ENCODE measurements at places on chromosomes 1 and 21. TPM values are rescaled to one million over a fixed set of nuclear protein-coding genes. Genes with fewer than 3 reads are reported as not detected.

CD53 gene
- total RNA-seq = 334 TPM

C1orf56 gene
- total RNA-seq = 0.31 TPM

OR2T11 gene
- 0.21 TPM for total RNA-seq

GBP4 gene
- 21.8 TPM for total RNA-seq

C1QA gene
- 6.1 TPM for total RNA-seq

S100A8 gene
- total RNA-seq = 801 TPM

ATAD3B gene
- total RNA-seq = 11.5 TPM

Data from mononuclear cell (primary cell).